ENCODE measurements at places on chromosomes 4 and X.

- no peak for DNase-seq
Observed at GRCh38 chr4:100977746-100978397, 369.5 kb downstream of the PPP3CA start.

GRCh38 chr4:185771711-185772390, 40.1 kb downstream of the SORBS2 start:
- DNase-seq: no peak

GRCh38 chr4:123343400-123344041, 53.1 kb upstream of the SPRY1 start:
- no peak for DNase-seq

DNA sequence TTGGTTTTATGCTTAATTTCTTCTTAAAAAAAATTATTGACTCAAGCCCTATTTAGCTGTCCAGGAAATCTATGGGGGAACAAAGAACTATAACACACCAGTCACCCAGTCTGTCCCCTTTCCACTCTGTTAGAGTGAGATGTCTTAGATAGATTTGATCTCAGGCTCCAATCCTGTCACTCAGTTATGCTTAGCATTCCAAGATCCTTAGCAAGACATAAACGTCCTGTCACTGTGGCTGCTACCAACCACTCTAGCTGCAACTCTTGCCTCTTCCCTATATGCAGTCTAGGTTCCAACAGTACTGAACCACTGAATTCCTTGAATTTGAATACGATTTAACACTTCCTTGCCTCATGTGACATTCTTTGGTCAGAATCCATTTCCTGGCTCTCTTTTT, 241.9 kb upstream of the NWD2 start:
- no peak for DNase-seq

- DNase-seq: no peak
Observed at GRCh38 chr4:72671980-72672379, 103.0 kb upstream of the ADAMTS3 start.

Measured in stimulated activated CD4-positive, alpha-beta T cell treated with anti-CD3 and anti-CD28 coated beads, Interleukin-12 subunit alpha, Interleukin-12 subunit beta, amount 100 ng/mL, for 48 hours (primary cell).